ENCODE measurements at places on chromosomes 11 and 22.

DNA sequence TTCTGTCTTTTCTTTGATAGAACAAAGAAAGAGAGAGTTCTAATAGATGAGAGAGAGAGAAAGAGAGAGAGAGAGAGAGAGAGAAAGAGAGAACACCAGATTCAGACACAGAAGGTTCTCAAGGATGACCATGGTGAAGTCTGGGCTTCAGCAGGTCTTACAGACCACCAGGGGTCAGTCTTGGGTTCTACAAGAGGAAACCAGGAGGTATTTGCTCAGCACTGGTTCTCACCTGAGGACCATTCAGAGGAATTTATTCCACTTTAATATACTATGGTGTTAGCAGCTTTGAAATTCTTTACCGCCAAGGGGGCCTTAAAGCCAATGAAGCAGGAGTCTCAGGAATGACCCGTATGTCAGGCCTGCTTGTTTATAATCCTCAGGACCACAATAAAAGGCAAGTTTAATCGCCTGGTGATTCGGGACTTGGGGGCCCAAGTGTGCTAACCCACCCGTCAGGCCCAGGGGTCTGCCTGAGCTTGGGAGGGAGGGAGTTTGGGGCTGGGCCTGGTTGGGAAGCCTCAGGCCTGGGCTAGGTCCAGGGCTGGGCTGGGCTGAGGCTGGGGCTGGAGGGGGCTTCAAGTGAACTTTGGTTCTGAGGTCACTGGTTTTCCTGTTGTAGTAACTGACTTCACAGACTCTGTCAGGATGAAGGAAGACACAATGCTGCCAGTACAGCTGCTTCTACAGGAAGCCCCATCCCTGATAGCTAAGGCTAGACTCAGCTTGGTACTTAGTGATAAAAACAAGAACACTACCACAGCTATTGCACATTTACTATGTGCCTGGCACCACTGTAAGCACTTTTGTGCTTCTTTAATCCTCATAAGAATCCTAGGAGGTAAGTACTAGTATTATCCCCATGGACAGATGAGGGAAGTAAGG lies 179.2 kb upstream of the ZBED5 start:
- no peak for DNase-seq

DNA sequence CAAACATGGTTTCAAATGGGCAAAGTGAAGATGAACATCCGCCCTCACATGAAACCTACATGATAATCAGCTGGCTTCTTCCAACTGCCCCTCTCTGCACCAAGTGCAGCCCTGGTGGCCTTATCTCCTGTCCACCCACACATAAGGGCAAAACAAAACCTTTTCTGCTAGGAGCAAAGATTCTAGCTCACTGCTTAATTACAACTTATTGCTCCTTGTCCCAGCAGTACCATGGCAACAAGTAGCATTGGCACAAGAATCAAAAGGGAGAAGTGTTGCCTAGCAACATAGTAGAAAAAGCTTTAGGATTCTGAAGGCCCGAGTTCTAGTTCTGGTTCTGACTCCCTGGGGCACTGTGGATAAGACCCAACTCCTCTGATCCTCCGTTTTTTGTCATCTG lies 68.7 kb upstream of the BMAL1 start:
- no peak for DNase-seq

GRCh38 chr11:6012035-6012668 lies 5.4 kb upstream of the OR56A4 start:
- no peak for DNase-seq

DNA sequence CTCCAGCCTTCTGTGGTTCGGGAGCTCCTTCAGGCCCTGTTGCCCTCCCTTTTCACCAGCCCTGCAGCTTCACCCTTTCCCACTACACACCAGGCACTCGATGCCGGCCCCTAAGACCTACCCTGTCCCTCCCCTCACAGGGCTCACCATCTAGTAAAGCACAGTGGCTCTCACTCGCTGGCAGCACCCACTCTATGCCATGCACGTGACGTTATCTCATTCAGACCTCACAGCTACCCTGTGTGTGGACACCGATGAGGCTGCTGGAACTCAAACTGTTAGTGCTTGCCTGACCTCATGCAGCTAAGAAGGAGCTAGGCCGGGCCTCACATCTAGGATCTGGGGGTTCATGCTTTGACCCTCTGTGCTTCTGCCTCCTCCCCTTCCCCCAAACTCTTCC lies 45.5 kb downstream of the SCN3B start:
- no peak for DNase-seq

DNA sequence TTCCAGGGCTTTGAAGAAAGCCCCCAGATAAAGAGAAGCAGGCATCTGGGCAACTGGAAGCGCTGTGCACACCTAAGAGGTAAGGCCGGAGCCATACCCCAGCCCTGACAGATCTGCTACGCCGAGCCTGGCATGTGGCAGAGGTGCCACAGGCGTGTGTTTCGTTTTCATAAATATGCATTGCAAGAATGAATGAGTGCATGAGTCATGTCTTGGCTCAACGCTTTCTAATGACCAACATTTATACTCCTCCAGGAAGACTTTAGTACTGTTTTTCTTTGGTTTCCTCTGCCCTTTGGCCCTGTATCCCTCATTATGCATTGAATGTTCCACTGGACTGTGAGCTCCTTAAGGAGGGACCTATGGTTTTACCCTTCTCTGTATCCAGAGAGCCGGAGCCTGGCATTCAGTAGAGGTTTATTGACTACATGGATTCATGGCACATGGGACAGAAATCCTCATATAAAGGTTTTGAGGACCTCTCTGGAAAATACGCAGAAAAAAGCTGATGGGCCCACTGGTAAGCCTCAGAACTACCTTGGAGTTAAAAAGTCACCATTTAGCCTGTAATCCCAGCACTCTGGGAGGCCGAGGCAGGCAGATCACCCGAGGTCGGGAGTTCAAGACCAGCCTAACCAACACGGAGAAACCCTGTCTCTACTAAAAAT lies 38.9 kb upstream of the CSNK2A3 start:
- DNase-seq: peak; percentile 69

- DNase-seq: no peak
Measured at GRCh38 chr11:77109236-77110019, 6.8 kb downstream of the OMP start.

DNA sequence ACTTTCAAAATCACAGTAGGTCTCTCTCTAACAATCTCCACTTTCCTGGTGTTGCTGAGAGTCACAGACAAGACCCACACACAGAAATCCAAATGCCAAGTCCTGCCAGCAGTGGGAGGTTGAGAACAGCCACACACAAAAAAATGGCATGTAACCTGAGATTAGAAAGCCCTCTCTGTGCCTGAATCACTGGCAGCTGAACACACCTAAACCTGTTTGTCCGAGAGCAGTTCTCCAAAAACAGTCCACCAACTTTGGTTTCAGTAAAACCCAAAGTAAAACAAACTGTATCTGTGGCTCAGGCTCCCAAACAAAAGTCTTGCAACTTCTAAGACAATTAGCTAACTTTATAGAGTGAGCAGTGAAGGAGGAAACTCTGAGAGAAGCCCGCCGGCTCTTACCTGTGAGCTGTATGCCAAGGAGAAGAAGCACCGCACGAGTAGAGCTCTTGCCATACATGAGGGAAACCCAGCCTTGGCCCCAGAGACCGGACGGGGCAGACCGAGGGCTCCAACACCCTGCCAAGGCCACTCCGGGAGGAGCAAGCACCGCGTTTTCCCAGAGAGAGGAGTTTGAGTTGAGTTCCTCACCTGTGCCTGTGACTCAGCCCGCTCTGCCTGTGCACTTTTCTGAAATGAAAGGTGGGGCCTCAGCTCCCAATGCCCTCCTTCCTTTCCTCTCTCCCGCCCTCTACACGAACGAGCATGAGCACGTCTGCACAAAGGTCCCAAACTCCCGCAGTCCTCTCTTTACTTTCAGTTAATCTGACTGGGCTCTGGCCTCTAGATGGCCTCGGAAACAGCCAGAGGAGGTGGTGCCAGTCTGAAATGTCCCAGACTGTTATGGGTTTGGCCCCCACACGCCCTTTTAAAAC lies at the start of gene MPZL2:
Gene MPZL2 (minus strand): TSS at position 603 of the 874 bp plus-strand sequence. CDS start 144 bp downstream, at position 459.
- no peak for DNase-seq

DNA sequence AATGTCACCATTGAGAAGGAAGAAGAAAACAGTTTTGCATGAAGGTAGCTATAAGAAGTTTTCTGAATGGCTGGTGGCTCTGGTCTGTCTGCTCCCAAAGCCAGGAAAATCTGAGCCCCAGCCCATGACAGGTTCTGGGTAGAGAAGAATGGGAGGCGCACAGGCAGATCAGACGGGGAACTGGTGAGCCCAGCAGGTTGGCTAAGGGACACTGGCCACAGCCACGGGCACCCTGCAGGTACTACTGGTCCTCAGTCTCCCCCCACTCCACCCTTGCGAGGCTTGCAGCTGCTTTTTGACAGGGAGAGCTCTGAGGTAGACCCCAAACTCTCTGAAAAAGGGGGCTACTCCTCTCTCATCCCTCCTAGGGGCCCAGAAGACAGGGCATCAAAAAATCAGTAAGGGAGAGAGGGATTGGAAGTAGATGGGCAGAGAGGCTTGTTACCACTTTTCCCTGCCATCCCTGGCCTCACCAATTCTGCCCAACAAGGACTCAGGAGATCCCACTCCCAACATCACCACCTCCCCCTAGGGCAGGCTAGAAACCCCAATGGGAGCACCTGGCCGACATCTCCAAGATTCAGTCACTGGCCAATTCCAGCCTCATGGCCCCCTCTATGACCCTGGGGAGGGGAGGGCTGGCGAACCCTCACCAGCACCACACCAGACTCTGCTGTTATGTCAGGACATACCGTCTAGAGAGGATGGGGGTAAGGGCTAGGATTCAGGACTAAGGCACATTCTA lies 17.4 kb downstream of the SCN4B start:
- DNase-seq: no peak

DNA sequence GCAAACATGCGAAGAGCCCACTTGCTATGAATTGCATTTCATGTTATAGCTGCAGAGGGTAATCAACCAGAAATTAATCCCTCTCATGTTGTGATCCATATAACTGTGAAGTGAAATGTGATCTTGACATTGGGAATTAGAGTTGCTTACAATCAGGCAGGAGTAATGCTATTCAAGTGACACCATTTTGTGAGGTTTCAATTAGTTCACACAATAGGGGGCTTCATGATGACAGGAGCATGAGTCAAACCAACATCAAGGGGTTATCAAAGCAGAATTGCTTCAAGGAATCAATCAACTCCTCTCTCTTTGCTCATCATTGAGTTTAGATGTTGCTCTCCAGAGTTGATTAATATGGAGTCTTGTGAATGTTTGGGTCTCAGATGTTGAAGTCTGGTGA lies 1585.2 kb upstream of the TENM4 start:
- DNase-seq: no peak

GRCh38 chr11:125110506-125110905 lies 920 bp downstream of the TMEM218 start:
- DNase-seq: no peak

GRCh38 chr22:32318361-32318760 lies 39.3 kb upstream of the RFPL3 start:
- DNase-seq: no peak

- no peak for DNase-seq
Measured at GRCh38 chr11:18578975-18579598, 9.4 kb downstream of the UEVLD start.

DNA sequence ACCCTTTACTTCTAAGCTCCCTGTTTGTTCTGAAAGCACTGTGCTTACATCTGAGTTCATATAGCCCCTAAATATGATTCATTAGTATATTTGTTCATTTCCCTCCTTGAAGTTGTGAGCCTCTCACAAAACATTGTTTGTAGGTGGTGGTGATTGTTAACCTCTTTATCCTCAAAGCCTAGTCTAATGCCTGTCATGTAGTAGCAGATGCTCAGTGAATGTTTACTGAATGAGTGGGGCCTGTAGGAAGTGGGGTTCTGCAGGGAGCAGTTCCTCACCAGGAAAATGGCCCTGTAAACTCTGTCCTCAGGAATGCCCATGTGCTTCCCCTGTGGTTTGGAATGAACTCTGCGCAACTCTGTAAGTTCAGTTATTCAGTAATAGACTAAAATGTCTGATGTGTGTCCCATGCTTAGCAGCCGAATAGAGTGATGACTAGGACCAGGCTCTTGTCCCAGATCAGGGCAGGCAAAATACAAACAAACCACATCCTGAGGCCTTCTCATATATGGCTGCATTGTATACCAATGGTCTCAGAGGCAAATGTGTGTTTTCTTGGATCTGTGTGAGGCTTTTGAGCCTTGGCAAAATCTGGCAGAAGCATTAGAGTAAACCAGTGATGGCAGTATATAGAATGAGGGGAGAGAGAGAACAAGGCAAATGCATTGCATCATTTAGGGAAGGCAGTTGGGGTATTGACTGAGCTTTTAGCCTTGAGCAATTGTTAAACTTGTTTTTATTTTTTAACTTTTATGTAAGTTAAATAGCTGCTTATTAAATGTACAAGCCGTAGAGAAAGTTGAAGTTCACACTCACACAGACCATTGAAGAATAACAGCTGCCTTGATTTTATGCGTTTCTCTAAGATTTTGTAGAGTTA lies 91.4 kb upstream of the BIRC3 start:
- DNase-seq: peak; percentile 69

DNA sequence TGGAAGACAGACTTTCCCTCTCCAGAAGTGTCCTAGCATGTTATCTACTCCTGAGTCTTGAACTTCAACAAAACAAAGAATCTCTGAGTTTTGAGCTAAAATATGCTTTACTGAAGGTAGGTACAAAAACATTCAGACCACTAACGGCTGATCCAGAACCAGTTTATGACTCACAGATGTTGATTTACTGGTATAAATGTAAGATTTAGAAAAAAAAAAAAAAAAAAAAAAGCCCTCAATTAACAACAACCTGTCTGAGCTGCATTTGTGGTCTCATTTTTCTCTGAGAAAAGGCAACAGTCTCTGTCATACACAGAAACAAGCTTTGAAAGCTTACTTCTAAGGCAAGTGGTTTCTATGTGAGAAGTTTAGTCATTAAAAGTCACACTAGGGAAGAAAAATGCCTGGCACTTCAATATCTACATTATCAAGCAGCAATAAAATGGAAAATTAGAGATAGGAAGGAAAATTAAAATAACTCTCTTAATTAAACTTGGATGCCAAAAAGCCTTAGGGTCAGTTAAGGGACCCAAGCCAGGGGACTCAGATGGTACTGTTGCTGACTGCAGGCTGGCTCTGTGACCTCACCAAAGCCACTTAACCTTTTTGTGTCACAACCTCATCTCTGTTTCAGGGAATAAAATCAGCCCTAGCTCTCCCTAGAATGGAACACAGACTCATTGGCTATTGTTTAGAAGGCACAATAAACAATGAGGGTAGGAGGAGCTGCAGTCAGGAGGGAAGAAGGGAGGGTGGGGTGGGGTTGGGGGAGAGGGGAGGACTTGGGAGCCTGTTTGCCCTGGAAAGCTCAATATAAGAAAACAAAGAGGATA lies 61.7 kb downstream of the ETS1 start:
- DNase-seq: no peak

GRCh38 chr11:41848349-41848748 lies 388.9 kb upstream of the LRRC4C start:
- DNase-seq: no peak

DNA sequence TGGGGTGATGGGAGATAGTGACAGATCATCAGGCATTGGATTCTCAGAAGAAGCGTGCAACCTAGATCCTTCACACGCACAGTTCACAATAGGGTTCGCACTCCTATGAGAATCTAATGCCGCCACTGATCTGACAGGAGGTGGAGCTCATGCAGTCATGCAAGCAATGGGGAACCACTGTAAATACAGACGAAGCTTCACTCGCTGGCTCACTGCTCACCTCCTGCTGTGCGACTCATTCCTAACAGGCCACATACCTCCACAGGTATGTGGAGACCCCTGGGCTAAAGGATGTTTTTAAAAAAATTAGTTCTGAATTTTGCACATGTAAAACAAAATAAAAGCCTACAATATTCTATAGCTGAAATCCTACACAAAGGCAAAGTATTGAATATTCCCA lies 20.5 kb upstream of the TEAD1 start:
- no peak for DNase-seq

Data from GM04504 (cell line).